Stimulated activated CD4-positive, alpha-beta T cell treated with anti-CD3 and anti-CD28 coated beads, TNF-alpha, amount 100 ng/mL, for 24 hours (primary cell): ENCODE measurements at places on chromosomes 6 and 20.
A peak's percentile ranks its signal among the peaks of the same experiment; 100 is the strongest.

DNA sequence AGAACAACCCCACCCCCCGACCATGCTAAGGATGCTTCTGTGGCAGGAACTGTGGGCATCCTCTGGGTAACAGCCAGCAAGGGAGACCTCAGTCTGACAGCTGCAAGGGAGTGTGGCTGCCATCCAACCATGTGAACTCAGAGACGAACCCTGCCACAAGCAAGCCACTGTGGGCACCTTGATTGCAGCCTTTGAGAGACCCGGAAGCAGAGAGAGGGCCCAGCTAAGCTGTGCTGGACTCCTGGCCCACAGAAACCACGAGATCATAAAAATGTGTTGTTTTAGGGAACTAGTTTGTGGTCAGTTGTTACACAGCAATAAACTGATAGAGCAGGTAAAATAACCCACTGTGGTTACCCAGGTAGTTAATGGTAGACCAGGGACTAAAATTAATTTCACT lies 414.6 kb downstream of the CDH26 start:
- DNase-seq: no peak

DNA sequence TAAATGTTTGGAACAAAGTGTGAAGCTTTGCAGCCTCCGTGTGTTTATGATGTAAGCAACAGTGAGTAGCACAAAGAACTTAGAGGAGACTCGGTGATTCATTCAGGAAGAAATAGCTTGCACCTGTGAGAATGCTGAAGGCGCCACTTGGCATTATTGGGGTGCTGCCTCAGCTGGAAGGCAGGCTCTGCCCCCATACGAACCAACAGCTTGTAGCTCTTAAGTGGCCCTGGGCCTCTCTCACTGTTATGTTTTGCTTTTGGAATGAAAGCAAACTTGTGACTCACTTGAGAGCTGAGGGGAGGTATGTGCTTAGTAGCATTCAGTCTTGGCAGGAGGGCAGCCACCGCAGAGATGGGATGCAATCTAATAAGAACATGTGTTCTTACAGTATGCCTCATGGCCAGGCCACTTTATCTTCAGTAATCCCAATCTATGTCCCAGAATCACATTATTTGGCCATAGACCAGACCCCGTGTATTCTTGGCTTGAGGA lies 310.7 kb downstream of the EYA4 start:
- no peak for DNase-seq

DNA sequence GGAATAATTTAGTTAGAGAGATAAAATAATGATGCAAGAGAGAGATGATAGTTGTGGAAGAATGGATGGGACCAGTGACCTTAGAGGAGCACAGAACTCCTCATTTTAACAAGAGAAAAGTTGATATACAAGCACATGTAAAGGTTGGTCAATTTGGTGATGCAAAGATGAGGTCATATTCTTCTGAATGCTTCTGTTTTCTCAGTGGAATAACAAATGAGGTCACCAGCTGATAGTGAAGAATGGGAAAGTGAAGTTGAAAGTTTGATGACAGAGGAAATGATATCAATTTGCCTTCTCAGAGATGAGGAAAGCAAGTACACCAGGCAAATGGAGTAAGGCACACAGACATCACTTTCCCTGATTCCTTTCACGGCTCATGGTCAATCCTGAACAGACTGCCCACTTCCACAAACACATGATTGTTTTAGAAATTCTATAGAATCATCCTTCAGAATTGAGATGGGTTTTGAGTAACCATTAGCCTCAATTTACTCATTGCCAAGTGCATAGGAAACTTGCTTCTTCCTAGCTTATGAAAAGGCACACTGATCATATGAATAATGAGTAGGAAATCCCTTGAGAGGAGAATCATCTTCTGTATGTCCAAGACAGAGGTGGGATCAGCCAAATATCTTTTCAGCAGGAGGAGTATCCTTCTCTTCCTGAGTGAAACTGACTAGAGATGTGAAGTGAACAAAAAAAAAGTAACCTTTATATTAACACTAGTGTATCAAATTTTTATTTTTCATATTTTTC lies 82.4 kb upstream of the TCF21 start:
- no peak for DNase-seq

GRCh38 chr6:143026696-143027449 lies 33.8 kb upstream of the AIG1 start:
- peak; percentile 46 for DNase-seq

GRCh38 chr20:40812415-40812925 lies 123.4 kb upstream of the MAFB start:
- no peak for DNase-seq

GRCh38 chr6:21395121-21395520 lies 198.4 kb upstream of the SOX4 start:
- DNase-seq: no peak
